Stimulated activated CD4-positive, alpha-beta T cell treated with anti-CD3 and anti-CD28 coated beads, Interleukin-2, amount 100 ng/mL, for 48 hours (primary cell): ENCODE measurements at places on chromosomes 4 and X.
A peak's percentile ranks its signal among the peaks of the same experiment; 100 is the strongest.

DNA sequence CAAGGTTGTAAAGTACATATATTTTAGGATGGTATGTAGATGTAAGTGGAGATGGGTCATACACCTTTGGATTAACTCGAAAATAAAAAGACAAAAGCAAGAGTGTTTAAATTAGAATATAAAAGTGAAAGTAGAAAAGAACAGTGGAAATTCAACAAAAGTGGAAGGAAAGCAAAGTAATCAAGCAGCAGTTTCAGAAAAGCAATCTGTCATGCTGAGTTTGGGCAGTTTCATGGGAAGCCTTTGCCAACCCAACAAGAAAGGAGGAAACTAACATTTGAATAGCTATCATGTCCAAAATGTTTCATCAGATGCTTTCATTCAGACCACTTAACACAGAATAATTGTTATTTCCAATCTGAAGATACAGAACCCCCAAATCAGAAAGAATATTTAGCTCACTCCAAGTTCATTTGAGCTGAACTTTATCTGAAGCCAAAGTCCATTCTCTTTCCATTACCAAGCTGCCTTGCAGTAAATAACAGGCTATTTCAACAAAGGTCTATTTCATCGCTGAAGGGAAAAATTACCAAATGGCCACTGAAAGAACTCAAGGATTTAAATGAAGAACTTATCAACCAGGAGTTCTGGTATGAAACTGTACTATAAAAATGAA is 1.8 kb upstream of the EXOSC9 start:
- no peak for DNase-seq

GRCh38 chrX:69119122-69119521 is 46.1 kb downstream of the PJA1 start:
- no peak for DNase-seq

- DNase-seq, result no peak
Observed at GRCh38 chrX:108090491-108091263, 665 bp downstream of the PSMD10 start.

DNA sequence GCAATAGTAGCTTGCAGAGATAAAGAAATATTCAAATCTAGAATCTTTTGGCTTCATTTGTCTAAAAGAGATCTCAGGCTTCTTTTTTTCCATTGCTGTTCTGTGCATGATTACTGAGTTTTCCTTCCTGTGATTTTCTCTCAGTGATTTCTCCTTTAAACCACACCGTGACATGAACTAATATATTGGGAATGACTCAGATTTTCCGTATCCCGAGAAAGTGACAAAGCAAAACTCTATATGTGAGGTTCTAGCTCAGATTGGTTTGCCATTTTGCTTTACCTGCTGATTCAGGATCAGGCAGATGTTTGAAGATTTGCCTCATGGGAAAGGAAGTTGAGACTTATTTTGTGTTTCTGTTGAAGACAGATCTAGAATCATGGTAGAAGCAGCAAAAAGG is 59.4 kb downstream of the MTHFD2L start:
- no peak for DNase-seq

- no peak for DNase-seq
Observed at GRCh38 chr4:145907812-145908211, 30.8 kb downstream of the ZNF827 start.

GRCh38 chrX:17595456-17596035 is 141.7 kb upstream of the SCML1 start:
- no peak for DNase-seq

DNA sequence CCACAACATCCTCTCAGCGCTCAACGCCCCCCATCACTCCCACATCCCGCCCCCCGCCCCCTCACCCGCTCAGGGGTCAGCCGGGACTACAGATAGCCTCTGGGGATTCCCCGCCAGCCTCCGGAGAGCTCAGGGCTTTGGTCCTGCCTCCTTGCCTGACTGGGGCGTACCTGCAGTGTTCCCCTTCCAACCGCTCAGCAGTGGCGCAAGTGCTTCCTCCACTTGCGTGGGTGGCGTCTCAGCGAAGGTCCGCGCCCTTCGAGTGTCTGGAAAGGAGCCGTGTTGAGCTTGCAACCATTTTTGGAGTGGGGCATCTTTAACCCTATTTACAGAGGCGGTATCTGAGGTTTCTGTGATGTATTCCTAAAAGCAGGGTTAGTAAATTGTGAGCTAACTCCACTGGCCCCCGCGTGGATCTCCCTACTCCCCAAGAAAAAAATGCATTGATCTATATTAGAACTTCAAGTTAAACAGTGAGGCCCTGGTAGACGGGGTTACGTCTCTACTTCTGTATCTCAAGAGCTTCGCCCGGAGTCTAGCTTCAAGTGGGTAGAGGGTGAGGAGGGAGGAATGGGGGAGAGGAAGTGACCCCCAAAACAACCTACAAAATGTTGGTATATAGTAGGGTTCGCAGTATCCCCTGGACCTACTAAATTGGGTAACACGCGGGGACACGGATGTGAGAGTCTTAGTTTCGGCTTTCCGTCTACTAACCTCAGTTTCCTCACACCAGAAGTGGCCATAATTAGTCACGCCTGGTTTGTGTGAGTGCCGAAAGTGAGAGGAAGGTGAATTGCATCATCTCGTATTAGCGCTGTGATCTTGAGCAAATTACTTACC is 16.1 kb downstream of the NKX3-2 start:
- no peak for DNase-seq

GRCh38 chrX:111812889-111813563 is 63.0 kb upstream of the TRPC5OS start:
- no peak for DNase-seq

GRCh38 chrX:149846789-149847188 is 34.2 kb upstream of the MAGEA8 start:
- no peak for DNase-seq

DNA sequence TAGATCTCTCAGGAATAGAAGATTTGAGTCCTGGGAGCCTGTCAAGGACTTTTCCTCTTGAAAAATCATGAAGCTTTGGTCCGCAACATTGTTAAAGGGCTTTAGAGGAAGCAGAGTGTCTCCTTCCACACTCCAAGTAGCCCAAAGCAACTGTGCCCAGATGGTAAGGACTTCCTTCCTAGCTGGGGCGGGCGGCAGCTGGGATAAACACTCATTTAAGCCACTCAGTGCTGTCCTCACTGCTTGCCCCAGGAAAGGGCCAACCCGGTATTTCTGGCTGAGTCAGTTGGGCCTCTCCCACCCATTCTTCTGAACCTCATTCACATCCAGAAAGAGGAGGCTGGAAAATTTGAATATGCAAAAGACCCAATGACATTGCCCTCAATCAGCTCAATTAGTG is 144.3 kb downstream of the CHIC2 start:
- no peak for DNase-seq

DNA sequence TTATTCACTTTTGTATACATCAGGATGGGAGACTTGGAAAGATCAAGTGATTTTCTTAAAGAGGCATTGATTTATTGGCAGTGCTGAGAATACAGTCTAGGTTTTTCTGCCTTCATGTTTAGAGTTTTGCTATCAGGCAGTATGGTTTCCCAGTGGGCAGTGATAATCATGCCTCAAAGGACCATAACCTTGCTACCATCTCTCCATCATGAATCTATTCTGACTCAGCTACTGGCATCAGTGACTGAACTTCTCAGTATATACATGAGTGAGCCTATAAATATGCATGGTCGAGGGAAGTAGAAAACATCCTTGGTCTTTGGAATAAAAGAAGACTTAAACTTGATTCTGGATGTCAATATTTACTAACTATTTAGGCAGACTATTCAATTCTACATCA is 562.0 kb upstream of the AADAT start:
- DNase-seq, result no peak

GRCh38 chr4:182189103-182189878 is 53.9 kb upstream of the TENM3 start:
- no peak for DNase-seq

- DNase-seq, result no peak
Observed at GRCh38 chr4:156516698-156517097, 454.9 kb downstream of the PDGFC start.

- no peak for DNase-seq
Observed at GRCh38 chr4:132297346-132297745, 851.7 kb upstream of the PCDH10 start.

DNA sequence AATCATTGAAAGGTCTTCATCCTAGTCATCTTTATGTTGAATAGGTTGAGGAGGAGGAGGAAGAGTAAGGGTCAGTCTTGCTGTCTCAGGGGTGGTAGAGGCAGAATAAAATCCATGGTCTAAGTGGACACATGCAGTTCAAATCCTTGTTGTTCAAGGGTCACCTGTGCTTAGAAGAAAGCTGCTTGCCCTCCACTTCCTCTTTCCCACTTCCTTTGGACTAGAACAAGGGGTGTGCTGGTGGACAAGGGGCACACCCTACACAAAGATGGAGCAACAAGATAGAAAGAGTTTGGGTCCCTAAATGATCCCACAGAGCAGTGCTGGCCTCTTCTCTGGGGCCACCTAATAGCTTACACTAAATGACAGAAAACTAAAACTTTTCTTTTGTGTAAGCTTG is 47.9 kb downstream of the HSD17B13 start:
- no peak for DNase-seq

DNA sequence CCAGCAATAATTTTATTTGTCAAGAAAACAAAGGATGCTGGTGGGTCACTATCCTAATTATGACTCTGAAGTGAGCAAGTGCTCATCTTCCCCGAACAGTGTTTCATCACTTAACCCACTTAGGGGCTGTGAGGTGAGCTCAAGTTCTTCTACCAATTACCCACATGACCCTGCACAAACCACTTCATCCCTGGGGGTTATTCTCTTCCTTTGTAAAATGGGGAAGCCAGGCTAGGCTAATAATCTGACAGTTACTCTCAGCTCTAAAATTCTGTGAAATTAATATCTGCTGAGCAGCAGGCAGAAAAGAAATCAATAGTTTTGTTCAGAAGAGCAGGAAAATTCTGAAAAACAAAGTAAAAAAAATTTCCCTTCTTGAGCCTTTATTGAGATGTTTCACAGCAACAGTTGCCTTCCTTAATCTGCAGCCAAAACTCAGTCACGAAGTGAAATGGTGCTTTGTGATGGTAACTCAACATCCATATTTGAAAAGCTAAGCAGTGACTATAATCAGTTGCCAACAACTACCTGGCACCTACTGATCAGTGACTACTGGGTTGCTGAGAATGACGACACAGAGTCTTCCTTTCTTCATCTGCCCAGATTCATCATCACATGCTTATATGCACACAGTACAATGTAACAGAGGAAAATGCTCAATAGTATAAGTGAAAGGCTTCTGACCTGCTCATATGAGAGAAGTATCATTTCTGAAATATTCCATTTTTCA is 24.1 kb downstream of the ATP8A1 start:
- DNase-seq, result no peak

- DNase-seq, result peak; percentile 11
Observed at GRCh38 chr4:56424697-56425514, 10.5 kb downstream of the PPAT start.

- DNase-seq, result no peak
Observed at GRCh38 chrX:17442898-17443297, 67.9 kb downstream of the NHS start.

GRCh38 chr4:113088050-113088449 is 38.6 kb downstream of the ANK2 start:
- no peak for DNase-seq

DNA sequence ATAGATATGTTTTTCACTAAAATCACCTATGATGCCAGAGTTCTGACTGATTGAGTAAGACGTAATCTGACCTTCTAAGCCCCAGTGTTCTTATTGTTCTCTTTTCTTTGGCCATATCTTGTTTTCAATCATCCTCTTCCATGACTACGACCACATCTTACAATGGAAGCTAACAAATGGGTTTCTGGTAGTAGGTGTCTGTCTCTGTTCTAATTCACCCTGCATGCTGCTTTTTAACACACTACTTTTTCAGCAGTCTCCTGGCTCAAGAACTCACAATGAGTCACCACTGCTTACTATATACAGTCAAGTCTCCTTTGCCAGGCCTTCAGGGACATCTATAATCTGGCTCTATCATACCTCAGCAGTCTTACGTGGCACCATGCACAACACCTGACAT is 146.1 kb downstream of the NEXMIF start:
- DNase-seq, result no peak

DNA sequence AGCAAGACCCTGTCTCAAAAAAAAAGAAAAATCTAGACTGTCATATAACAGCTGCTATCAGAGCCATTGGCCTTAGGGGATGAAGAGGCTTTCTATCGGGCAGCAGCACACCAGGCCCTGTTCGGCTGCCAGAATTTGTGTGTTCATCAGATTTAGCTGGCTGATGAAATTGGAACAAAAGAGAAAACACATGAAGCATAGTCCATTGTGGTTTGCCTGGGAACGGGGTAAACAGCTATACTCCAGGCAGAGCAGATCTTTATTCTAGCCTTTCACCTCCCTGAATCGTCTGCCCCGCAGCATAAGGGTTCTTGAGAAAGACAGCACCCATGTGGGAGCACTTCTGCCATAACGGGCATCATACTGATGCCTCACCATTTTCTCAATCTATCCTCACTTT is 11.6 kb downstream of the TKTL1 start:
- no peak for DNase-seq

GRCh38 chr4:53932796-53933610 is 131.4 kb downstream of the CHIC2 start:
- DNase-seq, result no peak

- DNase-seq, result no peak
Observed at GRCh38 chr4:163613383-163613782, 118.9 kb downstream of the TMA16 start.

- DNase-seq, result no peak
Observed at GRCh38 chr4:98803251-98803650, 125.7 kb downstream of the EIF4E start.

GRCh38 chrX:149044471-149044870 is 460.6 kb downstream of the IDS start:
- DNase-seq, result no peak

DNA sequence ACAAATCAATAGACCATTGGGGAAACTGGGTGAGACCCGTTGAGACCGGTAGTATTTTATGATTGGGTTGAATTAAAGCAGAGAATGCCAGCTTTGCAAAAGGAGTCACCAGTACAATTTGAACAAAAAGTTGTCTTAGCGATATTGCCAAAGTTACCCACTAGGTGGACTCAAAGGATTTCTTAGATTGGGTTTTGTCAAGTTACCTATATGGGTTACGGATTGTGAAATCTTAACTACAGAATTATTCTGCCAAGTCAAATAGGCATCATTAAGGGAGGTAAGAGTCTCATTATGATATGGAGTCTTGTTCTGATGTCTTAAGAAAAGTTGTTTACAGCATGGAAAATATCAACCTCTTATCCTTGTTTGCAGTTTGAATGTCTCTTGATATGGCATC is 15.0 kb upstream of the CT47A1 start:
- no peak for DNase-seq
